Activated CD8-positive, alpha-beta T cell treated with anti-CD3 and anti-CD28 coated beads, Interleukin-2, amount 10 ng/mL, durations not matched to agents 7 days and 5 days (primary cell): ENCODE measurements at places on chromosomes 2 and 18.

- no peak for DNase-seq
Measured at GRCh38 chr2:195505701-195506100, 151.3 kb upstream of the SLC39A10 start.

DNA sequence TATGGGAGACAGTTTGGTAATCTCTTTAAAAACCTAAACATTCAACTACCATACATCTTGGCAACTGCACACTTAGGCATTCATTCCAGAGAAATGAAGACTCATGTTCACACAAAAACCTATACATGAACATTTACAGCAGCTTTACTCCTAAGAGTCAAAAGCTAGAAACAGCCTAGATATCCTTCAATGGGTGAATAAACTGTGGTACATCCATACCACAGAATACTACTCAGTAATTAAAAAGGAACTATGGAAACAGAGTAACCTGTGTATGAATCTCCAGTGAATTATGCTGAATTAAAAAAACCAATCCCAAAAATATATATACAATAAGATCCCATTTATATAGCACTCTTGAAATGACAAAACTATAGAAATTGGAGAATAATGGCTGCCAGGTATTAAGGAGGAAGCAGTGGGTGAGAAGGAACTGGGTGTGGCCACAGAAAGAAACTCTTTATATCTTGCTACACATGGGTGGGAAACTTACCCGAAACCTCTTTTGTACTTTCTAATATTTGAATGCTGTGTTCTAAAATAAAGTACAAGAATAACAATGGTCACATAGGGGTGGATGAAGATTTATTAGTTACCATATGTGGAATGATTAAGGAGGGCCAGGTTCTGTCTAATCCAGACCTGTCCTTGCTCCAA lies 13.7 kb downstream of the SESTD1 start:
- DNase-seq, result no peak

GRCh38 chr2:17373041-17373440 lies 145.2 kb downstream of the RAD51AP2 start:
- DNase-seq, result no peak

DNA sequence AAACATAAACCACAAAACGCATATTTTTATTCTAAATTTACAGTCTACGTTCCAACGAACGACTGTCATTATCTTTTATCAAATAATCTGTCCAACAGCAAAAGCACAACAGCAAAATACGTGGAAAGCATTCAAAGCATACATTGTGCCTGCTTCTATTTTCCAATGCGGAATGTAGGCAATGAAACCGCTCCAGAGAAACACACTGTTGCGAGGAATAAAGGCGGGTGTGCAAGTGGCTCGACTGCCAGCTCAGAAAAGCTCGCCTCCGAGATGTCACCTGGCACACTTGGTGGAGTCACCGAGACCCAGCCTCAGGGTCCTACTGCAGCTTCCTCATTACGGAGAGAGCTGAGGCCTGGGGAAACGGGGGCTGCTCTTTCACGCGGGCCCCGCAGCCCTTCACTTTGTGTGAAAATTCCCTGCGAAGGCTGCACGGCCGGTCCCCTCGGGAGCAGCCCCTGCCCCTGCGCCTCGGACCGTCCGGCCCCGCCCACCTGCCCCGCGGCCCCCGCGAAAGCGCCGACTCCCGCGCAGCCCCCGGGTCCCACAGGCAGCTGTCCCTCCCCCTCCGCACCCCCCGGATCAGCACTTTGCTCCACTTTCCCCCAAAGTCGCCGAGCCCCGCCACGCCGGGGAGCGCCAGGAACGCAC lies 752 bp downstream of the MGAT4A start:
- DNase-seq, result peak; percentile 68
